Activated CD8-positive, alpha-beta memory T cell treated with anti-CD3 and anti-CD28 coated beads for 36 hours (primary cell): ENCODE measurements at places on chromosomes 5 and 9. TPM values are rescaled to one million over a fixed set of nuclear protein-coding genes. Genes with fewer than 3 reads are reported as not detected.

Gene PCDHGA11
- total RNA-seq: not detected

Gene SLIT3
- total RNA-seq: 0.50 TPM

Gene ACSL6
- total RNA-seq: 23.4 TPM

Gene CD274
- 19.3 TPM for total RNA-seq

Gene PHF24
- total RNA-seq: not detected

Gene SH3TC2
- total RNA-seq: not detected

Gene PCDHB1
- not detected for total RNA-seq
